Activated naive CD4-positive, alpha-beta T cell treated with anti-CD3 and anti-CD28 coated beads, Interleukin-2, amount 50 U/mL, for 72 hours (primary cell): ENCODE measurements at places on chromosomes 12 and 14. TPM values are rescaled to one million over a fixed set of nuclear protein-coding genes. Genes with fewer than 3 reads are reported as not detected.

Gene DAO
- total RNA-seq: not detected

Gene PCED1B
- total RNA-seq: 92.5 TPM

Gene OAS3
- total RNA-seq: 76.6 TPM

Gene COCH
- total RNA-seq: 1.4 TPM

Gene IRAK3
- total RNA-seq: 1.0 TPM

Gene DEPDC4
- total RNA-seq: 2.4 TPM

Gene POC1B
- 18.3 TPM for total RNA-seq

Gene RNF10
- total RNA-seq: 182 TPM

Gene CMKLR1
- total RNA-seq: not detected

Gene DPF3
- not detected for total RNA-seq

Gene SLC24A4
- total RNA-seq: not detected

Gene VWF
- not detected for total RNA-seq

Gene SLC2A14
- total RNA-seq: 0.09 TPM

Gene SALL2
- total RNA-seq: 9.3 TPM

Gene RERGL
- not detected for total RNA-seq

Gene TMBIM6
- 361 TPM for total RNA-seq

Gene STRAP
- total RNA-seq: 107 TPM

Gene NGB
- total RNA-seq: not detected

Gene SLCO1C1
- total RNA-seq: not detected

Gene SUDS3
- total RNA-seq: 23.9 TPM

Gene OR2AP1
- not detected for total RNA-seq

Gene RD3L
- not detected for total RNA-seq

Gene GOLGA5
- total RNA-seq: 17.6 TPM

Gene SOAT2
- total RNA-seq: 0.59 TPM

Gene PSMC1
- 90.2 TPM for total RNA-seq

Gene PRPH
- total RNA-seq: not detected

Gene SMIM41
- total RNA-seq: not detected

Gene HIF1A
- total RNA-seq: 170 TPM
